Gastroesophageal sphincter (tissue), 4 donors: ENCODE measurements at places on chromosomes 7 and 10. TPM values are rescaled to one million over a fixed set of nuclear protein-coding genes. Genes with fewer than 3 reads are reported as not detected.

GRCh38 chr10:117071286-117072050 lies 66.5 kb upstream of the SHTN1 start:
- no peak for ATAC-seq

GRCh38 chr10:118808601-118809356 lies 54.0 kb upstream of the CACUL1 start:
- no peak for ATAC-seq

- ATAC-seq: no peak
Measured at GRCh38 chr7:43771128-43771527, 12.6 kb downstream of the BLVRA start.

- no peak for ATAC-seq
Measured at GRCh38 chr10:73083221-73083620, 13.4 kb downstream of the P4HA1 start.

DNA sequence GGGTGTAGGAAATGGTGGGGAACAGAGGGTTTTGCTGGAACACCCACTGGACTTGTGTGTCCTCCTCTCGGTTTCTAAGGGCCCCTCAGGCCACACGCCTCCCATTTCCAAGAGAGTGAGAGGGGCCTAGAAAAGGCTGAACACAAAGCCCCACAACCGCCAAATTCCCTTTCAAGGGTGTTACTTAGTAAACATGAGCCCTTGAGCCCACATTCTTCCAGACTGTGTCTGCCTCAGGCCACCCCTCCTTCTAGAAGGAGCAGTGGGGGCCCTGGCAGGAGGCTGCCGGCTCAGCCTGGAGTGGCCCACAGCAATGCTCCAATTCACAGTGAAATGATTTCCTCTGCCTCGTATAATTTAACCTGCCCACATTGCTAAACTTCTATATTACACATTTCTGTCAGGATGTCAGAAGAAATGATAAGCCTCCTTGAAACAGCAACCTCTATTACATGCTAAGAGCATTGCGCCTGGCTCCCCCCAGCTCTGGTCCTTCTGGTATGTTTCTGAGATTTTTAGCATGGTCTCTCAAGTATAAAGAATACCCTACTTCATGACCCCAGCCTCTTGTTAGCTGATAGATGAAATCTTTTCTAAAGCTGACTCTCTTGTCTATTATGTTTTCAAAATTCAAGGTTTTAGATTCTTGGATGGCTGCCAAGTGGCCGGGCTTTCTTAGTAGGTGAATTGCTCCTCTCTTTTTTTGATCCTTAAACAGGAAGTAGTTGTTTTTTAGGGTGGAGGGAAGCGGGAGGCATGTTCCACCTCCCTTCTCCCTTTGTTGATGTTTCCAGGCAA lies 673.9 kb upstream of the GALNT17 start:
- peak; percentile 24 for ATAC-seq

The AQP1 gene
- total RNA-seq: 544 TPM

The SLC39A12 gene
- total RNA-seq: not detected

The SSMEM1 gene
- not detected for total RNA-seq

The ALOX5 gene
- total RNA-seq: 18.4 TPM

The PYROXD2 gene
- 7.8 TPM for total RNA-seq

The EPO gene
- total RNA-seq: not detected
